IPS DF 6.9 (cell line): ENCODE measurements at places on chromosomes 13 and 19.

- no peak overlapping the region for H3K27ac ChIP-seq
- no peak overlapping the region for H3K4me3 ChIP-seq
- H3K4me1 ChIP-seq, result no peaks in the 10 kb centered on the region; the same call in 1 of the 2 replicates
- H3K36me3 ChIP-seq, result no peaks in the 10 kb centered on the region
- DNase-seq, result no peak
These were observed 997 bp upstream of the KCNN4 start for GRCh38 chr19:43781630-43782310.

DNA sequence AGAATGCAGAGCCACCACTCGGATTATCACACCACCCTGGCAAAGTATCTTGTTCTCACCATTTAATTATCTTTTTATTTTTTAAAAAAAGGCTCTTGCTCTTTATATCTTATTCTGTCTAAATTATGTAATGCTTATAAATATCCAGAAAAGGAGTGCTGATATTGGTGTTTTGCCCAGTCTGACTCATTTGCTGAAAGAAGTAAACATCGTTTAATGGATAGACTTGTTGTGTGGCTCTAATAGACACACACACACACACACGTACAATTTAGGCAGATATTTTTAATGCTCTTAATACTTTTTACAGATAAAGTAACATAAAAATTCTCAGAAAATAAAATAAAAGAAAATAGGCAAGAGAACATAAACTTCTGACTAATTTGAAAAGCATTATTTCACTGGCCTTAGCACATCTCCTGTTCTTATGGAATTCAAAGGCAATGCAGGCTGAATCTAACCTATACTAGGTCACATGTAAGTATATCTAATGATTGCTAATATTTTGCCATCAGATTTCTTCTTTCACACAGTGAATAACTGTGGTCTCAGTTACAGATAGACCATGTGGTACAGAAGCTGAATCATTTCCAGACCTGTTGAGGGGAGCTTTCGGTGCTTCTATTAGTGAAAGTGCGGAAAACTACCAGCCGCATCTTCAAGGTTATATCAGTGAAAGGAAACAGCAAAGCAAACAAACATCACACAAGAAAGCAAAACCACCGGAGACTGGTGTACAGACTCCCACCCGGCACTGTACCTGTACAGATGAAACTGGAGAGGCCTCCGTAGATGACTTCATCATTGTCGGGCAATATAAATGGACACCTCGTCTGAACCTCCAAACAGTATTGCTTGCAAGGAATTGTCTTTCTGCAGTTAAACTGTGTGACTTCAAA is 642.1 kb upstream of the ARGLU1 start:
- no peaks in the 10 kb centered on the region for H3K27me3 ChIP-seq
- H3K4me3 ChIP-seq, result no peak overlapping the region
- DNase-seq, result no peak
- no peaks in the 10 kb centered on the region for H3K36me3 ChIP-seq
- H3K4me1 ChIP-seq, result no peaks in the 10 kb centered on the region

DNA sequence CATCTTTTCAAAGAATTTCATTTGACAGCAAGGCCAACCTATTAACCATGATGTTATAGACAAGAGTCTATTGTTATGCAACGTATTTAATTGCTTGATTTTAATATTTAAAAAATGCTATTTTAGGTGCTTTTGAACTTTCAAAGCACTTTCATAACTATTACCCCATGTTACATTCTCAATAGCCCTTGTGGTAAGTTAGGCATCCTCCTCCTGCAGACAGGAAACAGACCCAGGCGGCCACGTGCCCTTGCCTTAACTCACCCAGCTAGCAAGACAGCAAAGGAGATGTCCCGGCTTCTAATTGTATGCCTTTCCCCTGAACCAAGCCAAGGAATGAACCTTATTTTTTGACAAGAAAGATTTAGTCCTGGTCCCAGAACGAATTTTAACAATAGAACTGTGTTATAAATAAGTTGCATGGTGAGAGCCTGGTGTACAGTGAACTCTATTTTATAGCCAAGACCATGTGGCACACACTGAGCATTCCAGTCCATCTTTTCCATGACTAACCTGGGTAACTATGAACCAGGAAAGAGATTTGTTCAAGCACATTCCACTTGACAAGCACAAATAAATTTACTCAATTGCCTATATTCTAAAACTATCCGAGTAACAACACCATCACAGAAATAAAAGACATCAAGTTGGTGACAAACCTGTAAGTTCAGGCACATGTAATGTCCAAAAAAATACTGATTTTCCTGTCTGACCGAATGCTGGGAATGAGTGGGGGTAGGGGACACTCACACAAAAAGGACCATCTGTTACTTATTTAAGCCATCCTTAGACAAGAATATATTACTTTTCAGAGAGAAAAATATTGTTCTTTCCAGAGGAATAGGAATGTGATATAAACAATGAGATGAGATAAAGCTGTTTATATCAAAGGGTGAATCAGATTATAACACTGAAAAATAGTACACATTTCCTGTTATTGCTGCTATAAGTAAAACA is 163.0 kb downstream of the EFNB2 start:
- H3K36me3 ChIP-seq, result no peaks in the 10 kb centered on the region
- no peaks in the 10 kb centered on the region for H3K27me3 ChIP-seq
- H3K27ac ChIP-seq, result no peak overlapping the region

GRCh38 chr19:32767951-32768679 is 48.5 kb downstream of the TDRD12 start:
- H3K36me3 ChIP-seq, result no peaks in the 10 kb centered on the region
- DNase-seq, result no peak
- H3K4me3 ChIP-seq, result no peak overlapping the region
- H3K27ac ChIP-seq, result no peak overlapping the region
- no peaks in the 10 kb centered on the region for H3K27me3 ChIP-seq

- no peaks in the 10 kb centered on the region for H3K36me3 ChIP-seq
- DNase-seq, result no peak
- peaks cover 2% of the 10 kb centered on the region; the same call in 1 of the 2 replicates for H3K4me1 ChIP-seq
- no peak overlapping the region for H3K4me3 ChIP-seq
These were observed 241.2 kb upstream of the STARD13 start for GRCh38 chr13:33526718-33527117.

GRCh38 chr19:4807188-4807587 is 15.7 kb downstream of the FEM1A start:
- H3K4me3 ChIP-seq, result no peak overlapping the region
- no peak for DNase-seq
- H3K27ac ChIP-seq, result no peak overlapping the region
- H3K36me3 ChIP-seq, result no peaks in the 10 kb centered on the region

DNA sequence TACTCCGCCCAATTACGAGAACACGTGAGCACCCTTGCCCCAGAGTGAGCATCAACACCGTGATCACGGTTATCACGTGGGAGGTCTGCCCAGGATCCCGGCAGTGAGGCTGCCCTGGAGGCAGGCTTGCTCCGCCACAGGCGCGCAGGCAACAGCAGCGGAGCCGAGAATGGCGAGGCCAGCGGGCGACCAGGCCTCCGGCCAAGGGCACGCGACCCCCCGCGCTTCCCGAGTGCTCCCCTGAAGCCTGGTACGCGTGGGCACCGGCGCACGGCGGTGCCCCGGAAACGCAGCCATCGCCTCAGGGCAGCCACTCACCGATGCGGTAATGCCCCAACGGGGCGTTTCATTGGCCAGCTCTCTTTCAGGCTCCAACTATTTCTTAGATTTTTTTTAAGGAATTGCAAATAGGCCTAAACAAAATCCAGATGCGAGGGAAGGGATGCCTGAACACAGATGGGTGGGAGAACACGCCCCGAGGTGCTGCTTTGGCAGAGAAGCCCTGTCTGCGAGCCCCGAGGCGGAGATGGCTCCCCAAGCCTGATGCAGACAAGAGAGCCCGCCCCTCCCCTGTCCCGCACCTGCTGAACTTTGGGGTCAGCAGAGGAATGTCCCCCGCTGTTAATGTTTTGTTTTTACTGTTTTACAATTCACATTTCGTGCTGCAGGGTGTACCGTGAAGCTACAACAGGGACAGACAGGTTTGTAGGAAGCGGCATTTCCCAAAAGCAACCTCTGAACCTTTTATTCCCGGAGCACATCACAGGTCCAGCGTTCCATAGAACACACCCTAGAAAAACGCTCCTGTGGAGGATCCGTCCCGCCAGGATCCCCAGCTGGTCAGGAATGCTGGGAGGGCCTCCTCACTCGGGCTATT is 132.7 kb downstream of the ZDHHC20 start:
- H3K4me1 ChIP-seq, result peaks cover 10% of the 10 kb centered on the region
- no peaks in the 10 kb centered on the region for H3K36me3 ChIP-seq
- DNase-seq, result no peak
- H3K4me3 ChIP-seq, result peak overlapping the region; percentile 33; the same call in 1 of the 2 replicates
- no peak overlapping the region for H3K27ac ChIP-seq
